Fibroblast of the aortic adventitia (primary cell): ENCODE measurements at places on chromosomes 3 and 15. TPM values are rescaled to one million over a fixed set of nuclear protein-coding genes. Genes with fewer than 3 reads are reported as not detected.

DNA sequence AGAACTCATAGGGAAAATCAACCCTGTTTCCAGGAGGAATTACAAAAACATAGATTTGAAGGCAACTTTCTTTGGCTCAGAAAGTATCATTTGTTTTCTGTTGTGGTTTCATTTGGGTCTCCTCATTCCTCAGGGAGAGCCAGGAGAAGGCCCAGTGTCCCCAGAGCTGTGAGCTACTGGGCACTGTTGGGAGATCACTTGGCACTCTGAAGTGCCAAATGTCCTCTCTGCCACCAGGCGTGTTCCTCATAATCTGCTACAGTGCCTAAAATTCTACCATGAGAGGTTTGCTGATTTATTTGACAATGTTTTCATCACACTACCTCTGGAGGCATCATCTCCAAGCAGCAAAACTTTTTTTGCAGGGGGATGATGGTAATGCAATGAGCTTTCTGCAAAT, 17.4 kb upstream of the TNFAIP8L3 start:
- DNase-seq = no peak

Gene TMEM212
- total RNA-seq = not detected in 2 replicates

- DNase-seq = no peak
These were observed 602.6 kb downstream of the PYDC2 start for GRCh38 chr3:192063570-192063969.

Gene C3orf49
- not detected in 2 replicates for total RNA-seq
